Activated T-cell treated with anti-CD3 and anti-CD28 coated beads, Interleukin-2, amount 50 U/mL, for 24 hours (primary cell): ENCODE measurements at places on chromosomes 2 and 18.

DNA sequence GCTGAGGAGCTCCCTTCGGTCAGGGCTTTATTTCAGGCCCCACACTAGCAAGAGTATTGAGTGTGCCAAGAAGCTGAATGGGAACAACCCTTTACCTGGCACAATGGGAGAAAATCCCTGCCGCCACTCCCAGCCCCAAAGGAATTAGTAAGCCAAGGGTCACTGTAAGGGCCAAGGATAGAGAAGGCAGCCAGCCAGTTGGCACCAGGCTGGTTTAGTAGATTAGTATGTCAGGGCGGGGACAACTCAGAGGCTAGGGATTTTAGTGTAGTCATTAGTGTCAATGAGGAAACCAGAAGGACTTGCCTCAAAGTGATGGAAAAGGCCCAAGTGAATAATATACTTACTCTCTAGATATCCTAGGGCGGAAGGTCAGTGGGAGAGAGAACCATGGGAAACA, 34.9 kb upstream of the CYP26B1 start:
- DNase-seq, result no peak

- DNase-seq, result no peak
Measured at GRCh38 chr2:120571015-120571728, 164.5 kb upstream of the GLI2 start.

DNA sequence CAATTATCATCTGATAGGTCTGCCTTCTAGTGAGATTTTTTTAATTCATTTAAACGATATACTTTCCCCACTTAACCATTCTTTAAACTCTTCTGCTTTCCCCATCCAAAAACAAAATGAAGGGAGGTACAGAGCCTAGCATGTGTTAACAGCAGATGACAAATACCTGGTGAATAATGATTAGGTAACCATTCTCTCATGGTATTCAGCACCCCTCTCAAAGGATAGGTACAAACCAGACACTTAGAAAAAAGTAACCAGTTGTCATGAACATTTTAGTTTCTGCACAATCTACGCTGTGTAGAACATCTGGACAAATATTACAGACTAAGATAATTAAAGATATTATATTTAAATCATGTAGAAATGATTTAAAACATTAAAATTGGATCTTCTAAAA, 56.3 kb downstream of the DNAH7 start:
- no peak for DNase-seq

- no peak for DNase-seq
Measured at GRCh38 chr2:126100962-126101361, 555.0 kb upstream of the GYPC start.

GRCh38 chr2:46309052-46309953, 12.1 kb downstream of the EPAS1 start:
- DNase-seq, result no peak
